ENCODE measurements at places on chromosomes 11 and 22.
A peak's percentile ranks its signal among the peaks of the same experiment; 100 is the strongest.

- peak; percentile 48 for DNase-seq
Observed at GRCh38 chr11:113179181-113179704, 135.1 kb upstream of the TTC12 start.

GRCh38 chr22:44824271-44824670 lies 71.9 kb downstream of the ARHGAP8 start:
- no peak for DNase-seq

DNA sequence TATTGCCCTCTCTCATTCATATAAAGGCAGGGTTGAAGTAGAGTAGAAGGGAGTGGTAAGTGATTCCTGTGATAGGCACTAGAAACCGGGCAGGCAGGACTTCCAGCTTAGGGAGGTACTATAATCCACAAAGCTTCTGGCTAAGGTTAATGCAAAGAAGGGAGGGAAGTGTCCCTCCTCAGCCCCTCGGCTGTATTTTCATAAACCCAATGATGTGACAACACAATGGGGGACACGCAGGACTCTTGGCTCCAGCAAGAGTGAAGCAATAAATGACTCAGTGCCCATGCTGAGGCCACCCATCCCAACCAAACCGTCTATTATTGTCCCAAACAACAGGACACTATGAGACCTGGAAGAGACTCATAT lies 90.7 kb downstream of the ETS1 start:
- DNase-seq = no peak

- no peak for DNase-seq
Observed at GRCh38 chr22:30265823-30266444, 717 bp downstream of the OSM start.

GRCh38 chr11:95589893-95590612 lies 199.5 kb downstream of the FAM76B start:
- no peak for DNase-seq

DNA sequence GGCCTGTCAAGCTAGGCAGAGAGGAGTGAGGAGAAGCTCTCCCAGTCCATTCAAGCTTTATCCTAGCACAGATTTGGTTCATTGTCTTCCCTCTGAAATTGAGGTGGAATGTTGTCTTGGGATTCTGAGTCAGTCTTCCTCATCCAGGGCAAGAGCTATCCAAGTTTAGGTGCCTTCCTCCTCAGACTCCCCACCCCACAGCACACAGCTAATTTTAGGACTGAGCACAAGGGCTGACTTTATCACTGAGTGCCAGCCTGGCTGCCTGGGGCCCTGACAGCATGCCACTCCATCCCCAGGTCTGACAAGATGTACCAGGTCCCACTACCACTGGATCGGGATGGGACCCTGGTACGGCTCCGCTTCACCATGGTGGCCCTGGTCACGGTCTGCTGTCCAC lies 2.6 kb downstream of the PGAP2 start:
- no peak for DNase-seq

GRCh38 chr22:42863349-42863961 lies 6.4 kb upstream of the ARFGAP3 start:
- DNase-seq = peak; percentile 95

GRCh38 chr11:77173494-77173893 lies 45.4 kb downstream of the MYO7A start:
- DNase-seq = no peak

DNA sequence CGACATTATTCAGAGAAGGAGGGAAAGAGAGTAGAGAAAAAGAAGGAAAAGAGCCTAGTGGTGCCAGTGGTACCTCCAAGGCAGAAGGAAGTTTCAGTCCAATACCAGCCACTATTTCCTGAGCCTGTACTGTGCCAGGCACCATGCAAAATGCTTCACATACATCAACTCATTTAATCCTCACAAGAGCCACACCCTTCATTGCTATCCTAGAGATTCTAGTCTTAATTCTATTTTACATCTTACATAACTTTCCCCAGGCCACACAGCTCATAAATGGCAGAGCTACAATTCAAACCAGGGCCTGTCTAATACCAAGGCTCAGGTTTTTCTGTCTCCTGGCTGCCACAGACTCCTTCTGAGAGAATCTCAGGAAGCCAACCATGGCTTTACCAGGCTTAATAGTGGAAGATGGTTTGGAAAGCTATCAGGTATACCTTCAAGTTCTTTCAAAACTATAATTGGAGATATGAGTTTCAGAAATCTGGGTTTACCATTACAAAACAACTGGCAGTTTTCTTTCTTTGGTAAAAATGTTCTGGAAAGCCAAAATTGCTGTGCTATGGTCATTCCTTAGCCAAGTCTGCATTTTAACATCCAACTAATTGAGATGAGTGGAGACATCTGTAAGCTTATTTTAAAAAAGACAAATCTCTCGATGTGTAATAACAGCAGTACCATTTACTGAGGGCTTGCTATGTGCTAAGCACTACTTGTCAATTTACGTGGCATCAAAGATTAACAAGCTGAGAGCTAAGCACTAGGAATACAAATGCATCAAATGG lies 225.1 kb upstream of the PITPNB start:
- DNase-seq = no peak

GRCh38 chr22:46732041-46732379 lies 6.0 kb downstream of the CERK start:
- no peak for DNase-seq

DNA sequence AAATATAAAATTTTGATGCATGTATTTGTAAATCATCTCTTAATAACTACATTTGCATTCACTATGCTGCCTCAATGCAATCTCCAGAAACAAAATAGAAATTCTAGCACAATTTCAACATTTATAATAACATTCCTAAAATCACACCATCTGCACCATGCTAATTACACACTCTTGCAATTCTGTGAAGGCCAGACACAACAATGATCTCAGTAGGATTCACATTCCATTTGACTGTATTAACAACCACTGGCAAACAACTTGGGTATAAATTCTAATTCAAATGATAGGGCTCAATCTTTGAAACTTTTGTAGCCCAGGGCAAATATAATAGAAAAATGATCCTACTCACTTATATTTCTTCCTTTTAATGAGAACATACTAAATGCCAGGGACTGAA lies 25.9 kb downstream of the RAB6A start:
- DNase-seq = peak; percentile 54

GRCh38 chr11:109968299-109968698 lies 124.9 kb upstream of the ZC3H12C start:
- no peak for DNase-seq

DNA sequence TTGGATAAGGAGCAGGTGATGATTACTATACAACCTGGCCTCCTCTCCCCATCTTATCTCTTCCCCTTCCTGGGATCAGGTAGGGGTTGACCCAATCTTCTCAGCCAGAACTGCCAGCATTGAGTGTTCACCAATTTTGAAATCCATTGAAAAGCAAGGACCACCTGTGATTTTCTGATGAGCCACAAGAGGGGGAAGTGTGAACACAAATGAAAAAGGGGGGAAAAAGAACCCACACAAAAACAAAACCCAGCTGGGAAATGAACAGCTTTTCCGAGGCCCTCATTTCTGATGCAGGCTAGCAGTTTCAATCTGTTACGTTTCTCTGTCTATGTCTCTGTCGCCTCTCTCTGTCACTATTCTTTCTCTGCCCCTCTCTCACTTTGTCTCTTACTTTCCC lies 161.9 kb downstream of the INSC start:
- peak; percentile 24 for DNase-seq

GRCh38 chr22:49137206-49137840 lies 690.4 kb downstream of the BRD1 start:
- DNase-seq = no peak

DNA sequence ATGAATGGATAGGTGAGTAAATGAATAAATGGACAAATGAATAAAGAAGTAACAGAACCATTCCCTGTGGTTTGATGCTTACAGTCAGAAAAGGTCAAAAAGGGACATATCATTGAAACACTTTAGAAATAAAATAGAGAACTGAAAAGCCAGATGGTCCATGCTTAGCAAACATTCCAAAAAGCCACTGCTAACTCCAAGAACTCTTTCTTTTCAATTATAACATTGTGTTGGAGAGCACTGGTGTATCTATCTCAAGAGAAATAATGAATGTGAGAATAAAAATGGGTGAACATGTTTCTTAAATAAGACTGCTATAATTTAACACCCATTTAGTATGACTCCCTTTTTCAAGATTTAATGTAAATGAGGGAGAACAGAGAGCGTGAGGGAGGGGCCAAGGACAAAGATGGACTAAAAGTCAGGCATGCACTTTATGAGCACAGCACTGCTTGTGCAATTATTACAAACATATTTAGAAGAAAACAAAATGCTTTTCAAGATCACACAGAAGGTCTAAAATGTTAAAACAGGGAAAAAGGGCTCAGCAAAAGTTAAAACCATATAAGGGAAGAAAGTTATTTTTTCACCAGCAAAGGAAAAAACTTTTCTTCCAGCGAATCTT lies 224.3 kb upstream of the PITPNB start:
- no peak for DNase-seq

DNA sequence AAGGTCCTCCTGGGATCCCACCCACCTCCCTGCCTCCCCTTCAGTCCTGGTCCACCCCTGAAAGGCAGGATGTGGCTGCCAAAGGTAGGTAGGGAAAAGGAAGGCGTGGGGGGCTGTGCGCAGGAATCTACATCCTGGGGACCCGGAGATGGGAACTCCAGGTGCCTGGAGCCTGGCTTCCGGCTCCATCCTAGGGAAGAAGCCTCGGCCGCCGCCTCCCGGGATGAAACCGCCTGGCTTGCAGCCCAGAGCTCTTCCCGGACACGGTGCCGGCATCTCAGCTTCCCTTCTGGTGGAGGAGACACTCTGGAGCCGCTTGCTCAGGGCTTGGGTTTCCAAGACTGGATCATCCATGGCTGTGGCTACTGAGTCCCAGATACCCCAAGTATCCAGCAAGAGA lies 33.3 kb upstream of the PDGFB start:
- peak; percentile 47 for DNase-seq

DNA sequence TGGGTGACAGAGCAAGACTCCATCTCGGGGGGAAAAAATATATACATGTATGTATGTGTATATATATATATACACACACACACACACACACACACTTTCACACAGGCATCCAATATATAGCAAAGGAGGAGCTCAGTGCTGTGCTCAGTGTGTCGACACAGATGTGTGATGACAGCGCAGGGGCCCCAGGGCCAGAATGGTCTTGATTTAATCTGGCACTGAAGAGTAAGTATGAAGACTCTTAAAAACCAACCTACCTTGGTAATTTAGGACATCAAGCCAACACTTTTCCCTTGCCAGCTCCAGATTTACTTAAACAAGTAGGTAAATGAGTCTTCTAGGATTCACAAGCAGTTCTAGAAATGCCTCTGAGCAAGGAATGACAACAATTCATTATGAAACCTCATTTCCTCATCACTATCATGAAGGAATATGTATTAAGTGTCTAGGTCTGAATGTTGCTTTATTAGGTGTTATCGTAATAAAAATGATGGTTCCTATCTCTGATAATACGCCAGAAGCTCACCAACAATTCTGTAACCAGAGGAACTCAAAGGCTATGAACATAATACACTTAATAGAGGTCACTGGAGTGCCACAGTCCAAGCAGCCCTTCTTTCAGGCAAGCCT lies 71.5 kb downstream of the SGSM3 start:
- DNase-seq = peak; percentile 37

GRCh38 chr11:78630561-78631303 lies 56.1 kb upstream of the NARS2 start:
- no peak for DNase-seq

- no peak for DNase-seq
Observed at GRCh38 chr11:86158704-86159580, 85.6 kb upstream of the EED start.

- DNase-seq = peak; percentile 19
Observed at GRCh38 chr11:8593935-8594909, at the start of gene STK33. Gene STK33 (minus strand): TSS chr11:8594228. CDS start chr11:8474905, 119,323 bp downstream.

- DNase-seq = no peak
Observed at GRCh38 chr11:74927496-74927895, 21.4 kb downstream of the XRRA1 start.

DNA sequence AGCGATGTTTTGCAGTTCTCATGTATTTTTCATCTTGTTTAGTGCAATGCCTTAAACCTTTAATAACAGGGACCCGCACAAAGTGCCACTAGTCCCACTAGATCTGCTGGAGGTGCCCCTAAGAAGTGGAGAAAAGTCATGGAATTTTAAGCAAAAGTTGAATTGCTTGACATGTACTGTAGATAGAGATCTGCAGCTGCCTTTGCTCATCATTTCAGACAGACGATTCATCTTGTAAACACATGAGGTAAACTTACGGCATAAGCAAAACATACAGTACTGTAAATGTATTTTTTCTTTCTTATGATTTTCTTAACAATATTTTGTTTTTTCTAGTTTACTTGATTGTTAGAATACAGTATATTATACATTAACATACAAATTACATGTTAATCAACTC lies 295.6 kb downstream of the CASP12 start:
- DNase-seq = no peak

- no peak for DNase-seq
Observed at GRCh38 chr22:21791635-21792625, 56.3 kb upstream of the YPEL1 start.
